ENCODE measurements at places on chromosomes 2 and 18.

DNA sequence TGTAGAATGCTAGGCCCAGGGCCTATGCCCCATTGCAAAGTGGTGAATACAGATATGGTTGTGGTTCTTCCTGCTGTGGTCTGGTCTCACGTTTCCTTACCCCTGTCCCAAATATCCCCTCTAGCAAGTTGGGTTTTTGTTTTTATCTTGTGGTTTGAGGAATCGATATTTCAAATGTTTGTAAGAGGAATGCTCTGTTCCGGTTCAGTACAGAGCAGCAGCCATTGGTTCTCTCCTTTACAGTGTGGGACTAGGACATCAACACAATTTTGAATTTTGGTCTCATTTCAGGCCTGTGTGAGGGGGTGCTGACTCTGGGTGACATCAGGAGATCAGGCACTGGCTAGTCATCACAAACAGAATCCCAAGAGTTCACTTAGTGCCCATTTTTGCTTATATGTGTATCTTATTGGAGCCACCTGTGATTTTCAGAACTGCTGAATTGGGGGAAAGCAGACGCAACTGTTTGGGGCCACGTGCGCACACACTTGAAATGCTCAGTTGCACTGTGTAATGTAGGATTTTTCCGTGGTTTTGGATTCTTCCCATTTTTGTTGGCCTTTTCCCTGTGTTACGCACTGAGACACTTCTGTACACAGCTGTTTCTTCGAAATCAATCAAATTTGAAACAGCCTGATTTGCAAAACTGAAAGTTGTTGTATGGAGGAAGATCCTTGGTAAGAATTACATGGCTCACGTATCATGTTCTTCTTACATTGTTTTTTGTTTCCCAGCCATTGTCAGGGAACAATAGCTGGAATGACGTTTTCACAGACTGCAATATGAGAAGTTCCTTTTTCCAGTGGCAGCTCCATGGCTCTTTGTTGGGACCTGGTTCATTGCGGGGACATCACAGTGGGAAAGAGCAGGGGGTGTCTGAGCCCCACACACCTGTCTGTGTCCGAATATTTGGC lies 8.6 kb downstream of the SH3BP4 start:
- no peak for DNase-seq

GRCh38 chr2:240469740-240470139 lies 34.3 kb downstream of the GPC1 start:
- no peak for DNase-seq

DNA sequence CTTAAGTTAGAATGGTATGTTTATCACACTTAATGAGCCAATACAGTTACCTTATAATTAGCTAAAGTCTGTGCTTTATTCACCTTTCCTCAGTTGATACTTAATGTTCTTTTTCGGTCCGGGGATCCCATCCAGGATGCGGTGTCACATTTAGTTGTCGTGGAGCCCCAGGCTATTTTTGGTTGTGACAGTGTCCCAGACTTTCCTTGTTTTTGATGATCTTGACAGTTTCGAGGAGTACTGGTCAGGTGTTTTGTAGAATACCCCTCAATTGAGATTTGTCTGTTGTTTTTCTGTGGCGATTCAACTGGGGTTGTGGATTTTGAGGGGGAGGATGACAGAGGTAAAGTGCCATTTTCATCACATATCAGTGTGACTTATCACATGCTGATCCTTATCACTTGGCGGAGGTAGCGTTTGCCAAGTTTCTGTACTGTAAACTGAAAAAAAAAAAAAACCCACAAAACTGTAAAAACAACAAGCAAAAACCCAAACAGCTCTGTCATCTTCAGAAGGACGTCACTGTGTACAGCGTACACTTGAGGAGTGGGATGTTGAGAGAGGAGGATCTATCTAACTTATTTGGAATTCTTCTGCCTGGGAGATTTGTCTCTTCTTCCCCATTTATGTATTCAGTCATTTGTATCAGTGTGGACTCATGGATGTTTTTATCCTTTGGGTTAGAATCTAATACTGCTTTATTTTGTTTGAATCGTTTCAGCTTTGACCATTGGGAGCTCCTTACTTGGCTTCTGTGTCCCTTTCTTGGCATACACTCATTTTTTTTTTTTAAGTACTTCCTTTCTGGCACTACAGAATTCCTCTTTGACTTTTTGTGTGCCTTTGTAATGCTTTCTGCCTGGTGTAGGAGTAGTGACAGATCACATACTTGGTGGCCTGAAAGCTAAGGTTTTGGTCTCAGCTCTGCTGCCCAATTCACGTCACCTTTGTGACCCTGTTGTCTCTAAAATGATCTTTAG lies 68.1 kb downstream of the FMNL2 start:
- DNase-seq, result no peak

- DNase-seq, result no peak
Measured at GRCh38 chr2:203797276-203797675, 70.3 kb upstream of the CTLA4 start.

GRCh38 chr2:134621939-134622705 lies 96.7 kb downstream of the TMEM163 start:
- DNase-seq, result no peak

DNA sequence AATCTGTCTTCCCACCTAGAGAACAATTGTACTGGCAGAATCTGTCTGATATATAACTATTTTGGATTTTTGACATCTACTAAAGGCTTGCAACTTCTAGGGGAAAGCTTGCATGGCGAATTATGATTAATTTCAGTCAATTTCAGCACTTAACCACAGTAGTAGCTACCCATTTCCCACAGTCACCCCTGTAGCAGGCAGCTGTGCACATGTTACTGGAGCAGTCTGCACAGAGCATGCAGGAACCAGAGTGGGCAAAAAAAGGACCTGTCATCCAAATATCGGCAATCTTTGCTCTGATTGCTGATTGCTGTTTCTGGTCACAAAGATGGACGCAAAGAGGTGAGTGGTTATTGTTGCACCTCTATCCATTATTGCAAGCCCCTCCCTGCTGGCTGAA lies 473.3 kb downstream of the SPAG16 start:
- no peak for DNase-seq

GRCh38 chr2:38533180-38533579 lies 69.5 kb downstream of the HNRNPLL start:
- no peak for DNase-seq

GRCh38 chr18:32091325-32091723 lies 350 bp upstream of the RNF138 start:
- DNase-seq, result no peak

DNA sequence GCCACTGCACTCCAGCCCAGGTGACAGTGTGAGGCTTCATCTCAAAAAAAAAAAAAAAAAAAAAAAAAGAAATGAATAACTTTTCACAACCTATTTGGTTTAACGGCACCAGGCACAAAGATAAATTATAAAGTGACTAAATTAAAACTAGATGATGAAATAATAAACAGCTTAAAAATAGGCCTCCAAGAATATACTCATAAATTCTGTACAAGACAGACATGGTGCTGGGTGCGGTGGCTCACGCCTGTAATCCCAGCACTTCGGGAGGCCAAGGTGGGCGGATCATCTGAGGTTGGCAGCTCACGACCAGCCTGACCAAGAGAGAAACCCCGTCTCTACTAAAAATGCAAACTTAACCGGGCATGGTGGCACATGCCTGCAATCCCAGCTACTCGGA lies 19.7 kb downstream of the USP34 start:
- no peak for DNase-seq

- no peak for DNase-seq
Measured at GRCh38 chr2:210072493-210072892, 70.1 kb downstream of the RPE start.

DNA sequence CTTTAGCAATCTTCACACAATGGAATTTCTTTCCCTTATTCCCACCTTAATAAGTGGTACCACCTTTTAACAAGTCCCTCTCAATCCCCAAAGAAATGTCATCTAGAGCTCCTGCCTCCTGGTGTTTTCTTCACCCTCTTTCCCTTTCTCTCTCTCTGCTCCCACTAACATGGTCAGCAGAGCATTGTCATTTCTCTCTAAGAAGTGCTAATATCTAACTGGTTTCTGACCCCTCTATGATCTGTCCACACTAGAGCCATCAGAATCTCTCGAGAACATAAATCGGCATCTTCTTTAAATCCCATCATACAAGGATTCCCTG lies 161.2 kb upstream of the DTNA start:
- no peak for DNase-seq

DNA sequence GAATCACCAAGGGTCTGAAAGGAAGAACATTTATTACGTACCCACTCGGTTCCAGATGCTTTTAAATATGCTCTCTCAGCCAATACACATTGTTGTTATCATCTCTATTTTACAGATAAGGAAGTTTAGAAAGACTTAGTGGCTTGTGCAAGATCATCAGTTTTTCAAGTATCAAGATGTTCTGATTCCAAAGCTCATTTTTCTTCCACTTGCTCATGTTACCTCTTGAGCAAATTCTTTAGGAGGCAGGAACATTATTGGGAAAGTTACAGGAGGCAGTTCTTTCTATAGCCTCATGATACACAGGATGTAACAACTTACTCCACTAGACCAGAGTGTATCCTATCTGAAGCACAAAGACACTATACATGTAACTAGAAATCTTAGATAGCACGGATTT lies 65.0 kb upstream of the MMADHC start:
- DNase-seq, result no peak

DNA sequence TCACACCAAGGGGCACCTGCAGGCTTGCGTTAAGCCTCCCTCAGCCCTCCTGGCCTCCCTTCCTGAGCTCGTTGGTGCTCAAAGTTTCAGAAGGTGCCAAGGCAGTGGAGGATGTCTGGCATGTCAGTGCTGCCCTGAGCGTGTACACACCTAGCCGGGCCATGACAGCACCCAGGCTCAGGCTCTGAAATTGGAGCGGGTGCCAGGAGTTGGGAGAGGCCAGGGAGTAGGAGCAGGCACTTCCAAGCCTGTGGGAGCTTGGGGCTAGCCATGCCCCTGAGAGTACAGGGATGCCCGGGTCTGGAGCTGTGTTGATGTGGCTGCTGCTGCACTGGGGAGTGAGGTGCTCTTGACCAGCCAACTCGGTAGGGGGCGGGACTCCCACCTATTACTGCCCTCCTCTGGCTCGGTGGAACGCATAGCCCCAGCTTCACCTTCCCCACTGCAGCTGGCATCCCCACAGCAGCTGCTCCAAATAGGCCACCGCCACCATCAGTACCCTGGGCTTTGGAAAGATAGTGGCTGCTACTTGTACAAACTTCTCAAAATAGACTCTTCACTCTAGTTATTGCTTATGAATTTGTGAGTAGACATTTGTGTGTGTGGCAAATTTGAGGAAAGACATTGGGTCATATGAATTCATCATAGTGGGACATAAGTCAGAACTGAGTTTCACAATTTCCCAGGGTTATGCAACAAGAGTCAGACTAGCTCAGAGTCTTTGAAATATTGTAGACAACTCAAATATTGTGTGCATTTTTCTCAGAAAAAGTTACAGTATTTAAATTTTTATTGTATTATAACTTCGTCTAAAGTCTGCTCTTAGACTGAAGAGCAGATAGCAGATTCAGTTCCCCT lies 6.8 kb upstream of the PCARE start:
- DNase-seq, result no peak

GRCh38 chr2:189076572-189076971 lies 102.4 kb downstream of the COL3A1 start:
- no peak for DNase-seq

DNA sequence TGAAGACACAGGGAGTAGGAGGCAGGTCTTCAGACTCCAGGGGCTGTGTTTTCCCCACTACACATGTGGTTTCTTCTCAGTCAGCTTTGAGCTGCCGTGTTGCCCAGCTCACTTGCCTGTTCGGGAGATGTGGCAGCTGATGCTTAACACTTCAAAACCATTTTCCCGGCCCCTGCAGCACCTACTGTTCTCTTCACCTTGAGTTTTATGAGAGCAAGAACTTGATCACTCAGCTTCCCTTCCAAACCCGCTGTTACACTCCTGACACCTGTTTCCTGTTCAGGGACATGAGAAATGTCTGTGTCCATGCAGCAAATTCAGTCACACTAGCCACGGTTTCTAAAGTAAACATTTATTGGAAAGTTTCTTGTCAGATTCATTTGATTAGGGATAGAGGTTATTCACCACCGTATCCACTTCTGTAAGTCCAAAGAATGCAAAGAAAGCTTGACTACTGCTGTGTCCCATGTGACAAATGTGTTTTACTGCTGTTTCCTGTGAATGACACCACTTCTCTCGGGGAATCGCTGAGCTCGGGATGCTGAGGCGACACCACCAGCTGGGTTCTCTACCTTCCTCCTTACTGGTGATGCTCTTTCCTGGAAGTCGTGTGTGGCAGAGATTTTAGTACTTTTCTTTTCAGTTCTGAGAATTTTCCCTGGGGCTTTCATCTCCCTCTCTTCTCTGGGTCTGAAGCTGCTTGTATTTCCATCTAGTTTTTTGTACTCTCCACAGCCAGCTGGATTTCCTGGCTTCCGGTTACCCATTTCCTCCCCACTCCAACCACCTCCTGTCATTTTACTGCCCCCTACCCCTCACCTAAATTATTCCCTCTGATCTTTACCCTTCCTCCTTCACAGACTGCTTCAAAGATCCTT lies 91.7 kb downstream of the KLF7 start:
- DNase-seq, result peak; percentile 2

DNA sequence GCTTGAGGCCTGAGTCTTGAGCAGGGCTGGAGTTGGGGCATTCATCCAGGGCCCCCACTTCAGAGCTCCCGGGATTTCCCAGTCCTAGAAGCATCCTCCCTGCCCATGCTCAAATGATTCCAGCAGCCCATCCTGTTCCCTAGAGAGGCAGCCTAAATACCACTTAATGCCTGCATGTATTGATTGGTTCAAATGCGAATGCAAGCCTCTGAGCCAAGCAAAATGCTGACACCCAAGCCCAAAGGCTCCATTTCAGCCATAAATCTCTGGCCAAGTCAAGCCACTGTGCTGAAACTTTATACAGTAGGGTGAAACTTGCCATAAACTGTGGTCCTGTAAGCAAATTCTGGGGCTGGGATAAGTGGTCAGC lies 279.8 kb downstream of the CLIP4 start:
- DNase-seq, result no peak

- no peak for DNase-seq
Measured at GRCh38 chr2:240983361-240983995, 14.9 kb upstream of the SNED1 start.

- no peak for DNase-seq
Measured at GRCh38 chr2:143345887-143346787, 216.9 kb downstream of the ARHGAP15 start.

DNA sequence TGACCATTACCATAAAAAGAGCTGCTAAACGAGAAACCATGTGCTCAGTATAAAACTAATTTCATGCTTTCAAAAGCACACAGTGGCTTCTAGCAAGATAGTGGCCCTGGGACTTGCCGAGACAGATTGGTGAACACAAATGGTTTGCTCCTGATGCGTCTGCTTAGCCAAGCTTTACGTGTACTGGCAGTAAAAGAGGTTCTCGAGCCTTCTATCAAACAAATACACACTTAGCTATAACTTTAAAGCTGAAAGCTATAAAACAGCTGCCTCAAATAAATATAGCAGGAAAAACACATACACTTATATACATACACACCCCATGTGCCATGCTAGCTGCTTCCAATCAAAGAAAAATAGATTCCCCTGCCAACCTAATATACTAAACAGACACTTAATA lies 117.0 kb downstream of the ZNF385B start:
- no peak for DNase-seq

- no peak for DNase-seq
Measured at GRCh38 chr18:31669541-31669940, 14.8 kb downstream of the B4GALT6 start.
